ENCODE measurements at places on chromosomes 16 and 17. TPM values are rescaled to one million over a fixed set of nuclear protein-coding genes. Genes with fewer than 3 reads are reported as not detected.

SLC52A1 gene
- 0.10 TPM for total RNA-seq

GNG13 gene
- total RNA-seq = not detected

PMFBP1 gene
- total RNA-seq = not detected

ANKRD40CL gene
- total RNA-seq = not detected

All from glomerular endothelial cell (primary cell).